Right forelimb (tissue), 1 donor: ENCODE measurements at places on chromosomes 11 and 22.
A peak's percentile ranks its signal among the peaks of the same experiment; 100 is the strongest.

DNA sequence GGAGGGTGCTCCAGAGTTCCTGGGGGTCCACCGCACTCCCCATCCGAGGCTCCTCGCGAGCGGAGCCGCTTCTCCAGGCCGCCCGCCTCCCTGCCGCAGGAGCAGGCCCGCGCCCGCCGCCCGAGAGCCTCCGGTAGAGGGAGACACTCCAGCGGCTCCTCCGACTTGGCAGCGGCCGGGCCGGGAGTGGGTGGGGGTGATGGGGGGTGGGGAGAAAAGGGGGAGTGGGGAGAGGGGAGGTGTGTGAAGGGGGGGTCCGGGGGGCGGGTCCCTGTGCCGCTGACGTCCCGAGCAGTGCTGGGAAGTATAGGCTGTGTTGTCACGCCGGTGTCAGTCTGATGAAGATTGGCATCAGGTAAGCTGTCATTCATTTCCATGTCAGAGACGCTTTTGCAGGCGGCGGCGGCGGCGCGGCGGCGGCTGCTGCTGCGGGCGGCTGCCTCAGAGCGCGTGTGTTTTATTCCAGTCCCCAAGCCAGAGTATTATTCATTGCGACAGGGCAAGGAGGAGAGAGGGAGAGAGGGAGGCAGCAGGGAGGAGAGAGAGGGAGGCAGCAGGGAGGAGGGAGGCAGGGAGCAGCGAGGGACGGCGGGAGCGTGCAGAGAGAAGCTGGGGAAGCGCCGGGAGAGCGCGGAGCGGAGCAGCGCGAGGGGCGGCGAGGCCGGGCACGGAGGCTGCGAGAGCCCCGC is at the start of gene PKNOX2:
TSS of gene PKNOX2 (plus strand) at position 330 of the 689 bp plus-strand sequence. CDS start 186,555 bp downstream, outside the sequence.
- peak; percentile 94 for DNase-seq

DNA sequence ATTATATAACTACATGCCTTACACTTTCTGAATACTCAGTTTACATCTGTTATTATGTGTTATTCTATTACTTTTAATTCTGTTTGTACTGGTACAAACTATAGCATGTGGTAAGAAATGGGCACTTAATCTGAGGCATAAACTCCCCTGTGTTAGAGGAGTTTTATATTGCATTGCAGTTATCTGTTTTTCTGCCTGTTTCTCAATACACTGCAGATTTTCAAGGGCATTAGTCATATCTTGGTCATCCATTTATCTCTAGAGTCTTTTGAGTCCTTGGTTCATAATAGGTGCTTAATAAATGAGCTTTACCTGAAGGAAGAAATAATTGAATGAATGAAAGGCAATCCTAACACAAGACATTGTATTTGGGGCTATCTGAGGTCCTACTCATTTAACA is 182.9 kb upstream of the CTSC start:
- DNase-seq, result no peak

GRCh38 chr11:125245299-125245698 is 80.7 kb downstream of the PKNOX2 start:
- no peak for DNase-seq

DNA sequence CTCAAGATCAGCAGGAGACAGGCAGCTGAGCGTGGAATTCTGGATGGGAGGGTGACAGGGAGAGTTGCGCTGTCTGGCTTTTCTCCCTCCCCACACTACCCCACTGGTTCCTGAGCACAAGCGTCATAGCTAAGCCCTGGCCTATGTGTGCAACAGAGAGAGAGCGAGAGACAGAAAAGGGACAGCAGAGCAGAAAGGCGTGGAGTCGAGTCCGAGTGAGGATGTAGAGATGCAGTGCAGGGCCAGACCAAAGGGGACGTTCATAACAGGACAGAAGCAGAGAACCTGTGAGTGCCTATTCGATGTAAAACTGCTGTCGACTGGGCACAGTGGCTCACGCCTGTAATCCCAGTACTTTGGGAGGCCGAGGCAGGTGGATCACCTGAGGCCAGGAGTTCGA is 94.0 kb upstream of the TMEM45B start:
- no peak for DNase-seq

DNA sequence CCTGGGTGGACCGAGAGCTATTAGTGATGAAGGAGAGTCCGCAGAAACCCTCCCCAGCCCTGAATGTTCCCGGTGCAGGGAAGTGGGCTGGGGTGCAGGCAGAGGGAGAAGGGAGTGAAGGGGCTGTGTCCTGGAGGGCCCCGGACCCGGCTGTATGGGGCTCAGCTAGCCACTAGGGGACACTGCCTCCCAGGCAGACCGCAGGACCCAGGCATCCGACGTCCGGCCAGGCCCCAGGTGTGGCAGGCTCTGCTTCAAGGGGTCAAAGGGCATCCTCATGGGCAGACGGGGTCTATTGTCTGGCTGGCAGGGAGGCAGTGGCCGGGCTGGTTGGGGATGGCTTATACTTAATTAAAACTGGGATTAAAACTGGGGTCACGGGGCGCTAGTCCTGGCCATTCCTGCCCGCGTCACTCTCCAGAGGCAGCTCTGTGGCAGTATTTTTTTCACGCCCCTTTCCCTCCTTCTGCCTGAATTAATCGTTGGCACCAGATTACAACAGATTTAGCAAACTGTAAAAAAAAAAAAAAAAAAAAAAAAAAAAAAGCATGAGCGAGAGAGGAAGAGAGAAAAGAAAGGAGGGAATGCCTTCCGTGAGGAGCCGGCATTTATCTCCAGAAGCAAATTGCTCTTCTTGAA is 5.1 kb downstream of the FLRT1 start:
- DNase-seq, result no peak

- DNase-seq, result no peak
These were observed 935 bp upstream of the RTN4RL2 start for GRCh38 chr11:57459164-57460021.

DNA sequence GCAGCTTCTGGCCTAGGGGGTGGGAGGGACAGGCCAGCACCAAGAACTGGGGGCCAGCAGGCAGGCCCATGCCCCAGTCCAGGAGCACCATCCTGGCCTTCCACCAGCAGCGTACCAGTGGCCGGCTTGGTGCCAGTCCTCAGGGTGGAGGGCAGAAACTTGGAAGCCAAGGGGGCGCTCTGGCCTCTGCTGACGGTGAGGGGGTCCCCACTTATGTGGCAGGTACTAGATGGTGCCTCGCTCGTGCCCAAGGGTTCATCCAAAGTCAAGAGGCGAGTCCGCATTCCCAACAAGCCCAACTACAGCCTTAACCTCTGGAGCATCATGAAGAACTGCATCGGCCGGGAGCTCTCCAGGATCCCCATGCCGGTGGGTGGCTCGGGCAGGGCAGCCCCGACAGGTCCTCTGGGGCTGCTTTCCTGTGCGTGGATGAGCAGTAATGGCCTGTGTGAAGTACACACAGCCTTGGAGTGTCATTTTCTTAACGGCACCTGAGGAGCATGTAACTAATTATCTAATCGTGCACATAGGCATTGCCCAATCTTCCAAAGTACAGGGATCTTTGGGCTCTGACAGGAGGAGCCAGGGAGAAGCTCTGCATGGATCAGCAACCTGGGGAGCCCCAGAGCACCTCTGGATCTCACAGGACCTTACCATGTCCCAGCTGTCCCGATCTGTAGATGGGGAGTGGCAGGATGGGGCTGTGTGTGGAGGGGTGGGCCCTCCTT is 79.1 kb downstream of the MORC2 start:
- peak; percentile 30 for DNase-seq

DNA sequence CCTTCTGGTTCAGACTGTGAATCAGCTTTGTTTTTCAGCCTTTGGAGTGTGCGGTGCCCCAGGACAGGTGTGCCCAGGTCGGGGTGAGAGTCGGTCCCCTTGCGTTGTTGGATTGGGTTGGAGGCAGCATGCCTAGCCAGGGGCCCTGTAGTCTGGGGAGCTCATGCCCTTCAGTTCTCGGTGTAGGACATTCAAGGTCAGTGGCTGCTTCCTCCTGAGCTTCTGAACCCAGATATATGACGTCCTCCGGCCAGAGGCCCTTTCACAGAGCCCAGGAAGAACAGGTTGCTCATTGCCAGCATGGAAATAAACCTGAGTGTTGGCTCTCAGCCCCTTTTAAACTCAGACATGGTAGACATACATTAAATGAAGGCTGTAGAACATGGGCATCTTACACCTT is 2.7 kb downstream of the CSRP3 start:
- DNase-seq, result no peak

GRCh38 chr11:69380921-69381581 is 87.1 kb downstream of the MYEOV start:
- DNase-seq, result peak; percentile 50

DNA sequence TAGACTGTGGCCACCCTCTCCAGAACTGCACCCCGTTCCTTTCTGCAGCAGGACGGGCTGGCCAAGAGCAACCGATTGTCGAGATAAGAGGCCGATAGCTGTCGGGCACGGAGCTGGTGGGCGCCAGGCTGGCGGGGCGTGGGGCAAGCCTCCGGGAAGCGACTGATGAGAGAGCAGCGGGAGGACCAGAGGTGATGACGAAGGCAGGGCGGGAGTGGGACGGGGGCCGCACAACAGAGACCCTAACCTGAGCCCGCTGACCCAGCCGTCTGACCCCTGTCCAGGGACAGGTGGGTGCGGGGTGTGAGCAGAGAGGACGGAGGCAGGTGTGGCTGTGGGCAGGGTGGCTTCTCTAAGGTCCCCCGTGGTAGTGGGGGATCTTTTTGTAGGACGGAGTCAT is 7.3 kb upstream of the BRSK2 start:
- DNase-seq, result no peak

- DNase-seq, result no peak
These were observed 66.1 kb downstream of the SLC36A4 start for GRCh38 chr11:93131709-93132108.

DNA sequence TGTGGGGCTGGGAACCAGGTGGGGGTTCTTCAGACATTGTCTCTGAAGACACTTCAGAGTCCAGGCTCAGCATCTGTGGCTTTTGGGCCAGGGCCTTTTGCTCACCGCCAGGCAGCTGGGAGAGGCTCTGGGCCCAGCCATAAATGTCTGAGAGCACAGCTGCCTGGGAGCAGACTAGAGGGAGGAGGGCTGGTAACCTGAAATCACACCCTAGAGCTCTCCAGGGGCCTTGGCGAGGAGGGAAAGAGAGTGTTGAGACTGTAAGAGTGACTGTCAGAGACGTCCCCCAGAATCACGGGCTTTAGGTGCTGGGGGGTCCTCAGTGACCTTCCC is 4.1 kb downstream of the TRABD start:
- DNase-seq, result no peak

DNA sequence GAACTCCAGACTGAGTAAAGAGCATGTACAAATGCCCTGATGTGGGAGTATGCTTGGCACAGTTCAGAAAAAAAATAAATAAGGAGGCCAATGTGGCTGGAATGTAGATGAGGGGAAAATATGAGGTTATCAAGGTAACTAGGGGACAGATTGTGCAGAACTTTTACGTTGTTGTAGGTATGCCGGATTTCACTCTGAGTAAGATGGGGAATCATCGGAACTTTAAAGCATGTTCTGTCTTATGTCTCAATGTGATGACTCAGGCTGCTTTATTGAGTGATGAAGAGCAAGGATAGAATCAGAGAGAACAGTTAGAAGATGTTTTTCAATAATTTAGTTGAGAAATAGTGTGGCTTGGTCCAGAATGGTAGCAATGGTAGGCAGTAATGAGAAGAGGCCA is 130.4 kb downstream of the C11orf87 start:
- no peak for DNase-seq

- no peak for DNase-seq
These were observed 94.9 kb downstream of the ETS1 start for GRCh38 chr11:128492461-128492860.

GRCh38 chr11:13434247-13435205 is 28.5 kb downstream of the BTBD10 start:
- no peak for DNase-seq

DNA sequence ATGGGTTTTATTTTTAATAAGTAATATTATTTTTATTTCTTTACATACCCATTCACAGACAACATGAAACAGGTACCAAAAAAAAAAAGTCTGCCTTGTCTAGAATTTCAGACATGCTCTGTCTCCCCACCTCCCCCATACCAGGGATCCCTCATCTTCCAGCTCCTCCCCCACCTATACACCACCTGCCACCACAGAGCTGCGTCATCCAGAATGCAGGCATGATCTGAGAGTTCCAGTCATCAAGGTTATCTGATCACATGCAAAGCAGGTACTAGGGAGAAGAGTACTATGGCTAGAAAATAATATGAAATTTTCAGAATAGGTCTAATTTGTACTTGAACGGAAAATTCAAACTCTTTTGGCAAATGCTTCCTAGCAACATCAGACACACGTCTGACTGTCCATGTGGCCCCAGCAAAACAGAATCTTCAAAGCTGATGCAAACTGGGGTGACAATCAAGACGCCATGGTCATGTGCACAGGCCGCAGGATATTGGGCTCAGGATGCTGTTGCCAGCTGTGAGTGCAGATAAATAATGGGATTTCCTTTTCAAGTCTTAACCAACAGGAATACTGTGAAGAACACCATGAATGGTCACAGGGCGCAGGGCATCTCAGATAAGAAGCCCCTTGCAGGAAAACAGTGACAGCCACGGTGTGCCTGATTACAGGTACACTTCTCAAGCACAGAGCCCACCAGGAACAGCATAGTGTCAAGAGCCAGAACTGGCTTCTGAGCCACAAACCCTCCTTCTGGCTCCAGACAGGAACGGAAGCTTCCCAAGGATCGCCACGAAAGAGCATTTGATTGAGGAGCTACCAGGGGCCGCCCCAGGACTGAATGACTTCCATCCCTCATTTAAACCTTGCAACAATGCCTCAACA is 169.5 kb downstream of the EFCAB6 start:
- no peak for DNase-seq

DNA sequence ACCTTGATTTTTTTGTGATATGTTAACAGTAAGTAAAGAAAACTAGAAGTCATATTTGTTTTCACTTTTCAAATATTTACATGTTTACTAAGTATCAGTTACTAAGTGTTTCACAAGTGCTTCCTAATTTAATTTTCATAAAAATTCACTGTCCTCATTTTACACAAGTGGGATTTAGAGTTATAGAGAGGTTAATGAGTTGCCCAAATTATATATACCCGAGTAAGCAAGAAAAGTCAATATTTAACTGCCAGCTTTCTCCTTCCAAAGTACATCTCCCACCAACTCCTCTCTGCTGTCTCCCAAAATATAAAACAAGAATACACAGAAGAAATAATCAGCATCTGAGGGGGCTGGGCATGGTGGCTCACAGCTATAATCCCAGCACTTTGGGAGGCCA is 896.7 kb upstream of the ANO3 start:
- no peak for DNase-seq

DNA sequence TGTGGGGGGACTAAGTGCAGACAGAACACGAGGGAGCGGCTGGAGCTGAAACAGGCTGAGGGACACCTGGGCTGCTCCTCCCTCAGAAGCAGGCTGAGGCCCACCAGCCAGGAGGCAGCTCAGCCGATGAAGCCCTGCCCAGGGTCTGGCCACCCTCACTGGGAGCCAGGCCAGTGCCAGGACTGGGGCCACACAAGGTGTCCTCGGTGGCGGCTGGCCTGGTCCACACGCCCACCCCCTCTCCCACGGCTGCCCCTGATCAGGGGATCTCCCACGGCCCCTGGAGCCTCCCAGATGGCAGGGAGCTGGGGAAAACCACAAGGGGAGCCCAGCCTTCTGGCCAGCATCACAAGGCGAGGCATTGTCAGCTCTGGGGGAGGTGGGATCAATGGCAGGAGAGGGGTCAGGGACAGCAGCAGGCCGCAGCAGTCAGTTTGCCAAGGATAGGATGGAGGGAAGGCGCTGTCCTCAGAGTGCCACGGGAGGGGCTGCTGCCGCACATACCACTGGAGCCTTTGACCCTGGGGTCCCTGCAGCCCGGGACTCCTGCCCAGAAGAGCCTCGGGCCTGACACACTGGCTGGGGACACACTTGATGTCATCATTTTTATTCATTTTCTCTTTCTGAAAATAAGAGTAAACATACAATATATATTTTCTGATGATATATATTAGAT is 11.7 kb upstream of the RASL10A start:
- DNase-seq, result no peak

GRCh38 chr11:92828556-92828955 is 140.9 kb upstream of the MTNR1B start:
- DNase-seq, result no peak

GRCh38 chr11:9950462-9950861 is 286.6 kb downstream of the SWAP70 start:
- DNase-seq, result no peak
